Fibroblast of lung (primary cell): ENCODE measurements at places on chromosomes 11 and 22. TPM values are rescaled to one million over a fixed set of nuclear protein-coding genes. Genes with fewer than 3 reads are reported as not detected.

KRTAP5-8 gene
- total RNA-seq = not detected in 2 replicates

DNA sequence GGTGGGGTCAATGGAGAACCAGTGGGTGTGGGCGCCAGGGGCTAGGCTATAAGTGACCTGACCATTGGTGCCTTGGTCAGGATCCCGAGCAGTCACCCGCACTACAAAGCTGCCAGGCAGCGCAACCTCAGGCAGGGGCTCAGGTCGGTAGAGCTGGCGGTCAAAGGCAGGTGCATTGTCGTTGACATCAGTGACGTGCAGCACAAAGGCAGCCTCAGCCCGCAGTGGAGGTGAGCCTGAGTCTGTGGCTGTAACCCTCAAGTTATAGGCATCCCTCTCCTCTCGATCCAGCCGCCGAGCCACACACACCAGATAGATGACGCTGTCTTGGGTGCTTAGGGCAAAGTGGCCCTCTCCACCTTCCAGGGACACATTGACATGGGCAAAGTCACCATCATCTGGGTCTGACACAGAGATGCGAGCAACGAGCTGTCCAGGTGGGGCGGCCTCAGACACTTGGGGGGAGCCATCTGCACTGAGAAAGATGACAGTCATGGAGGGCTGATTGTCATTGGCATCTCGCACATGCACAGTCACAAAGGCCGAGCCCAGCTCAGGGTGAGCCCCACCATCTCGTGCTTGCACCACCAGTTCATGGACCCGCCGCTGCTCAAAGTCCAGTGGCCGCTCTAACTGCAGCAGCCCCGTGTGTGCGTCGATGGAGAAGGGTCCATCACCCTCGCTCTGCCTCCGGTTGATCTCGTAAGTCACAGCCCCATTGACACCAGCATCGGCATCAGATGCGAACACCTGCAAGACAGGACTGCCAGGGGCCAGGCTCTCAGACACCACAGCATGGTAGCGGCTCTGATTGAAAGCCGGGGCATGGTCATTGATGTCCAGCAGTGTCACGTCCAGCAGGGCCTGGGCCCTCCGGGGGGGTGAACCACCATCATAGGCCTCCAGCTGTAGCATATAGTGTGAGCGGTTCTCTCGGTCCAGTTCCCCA lies 15.3 kb downstream of the DCHS1 start:
- DNase-seq = no peak

CCDC89 gene
- total RNA-seq = 2.8 and 4.1 TPM in 2 replicates

APOA1 gene
- 0.26 TPM in 1 of 2 replicates, not detected in the other for total RNA-seq

LDHAL6A gene
- not detected in 2 replicates for total RNA-seq

GAL3ST3 gene
- total RNA-seq = under 0.01 TPM in 1 of 2 replicates, not detected in the other

DNA sequence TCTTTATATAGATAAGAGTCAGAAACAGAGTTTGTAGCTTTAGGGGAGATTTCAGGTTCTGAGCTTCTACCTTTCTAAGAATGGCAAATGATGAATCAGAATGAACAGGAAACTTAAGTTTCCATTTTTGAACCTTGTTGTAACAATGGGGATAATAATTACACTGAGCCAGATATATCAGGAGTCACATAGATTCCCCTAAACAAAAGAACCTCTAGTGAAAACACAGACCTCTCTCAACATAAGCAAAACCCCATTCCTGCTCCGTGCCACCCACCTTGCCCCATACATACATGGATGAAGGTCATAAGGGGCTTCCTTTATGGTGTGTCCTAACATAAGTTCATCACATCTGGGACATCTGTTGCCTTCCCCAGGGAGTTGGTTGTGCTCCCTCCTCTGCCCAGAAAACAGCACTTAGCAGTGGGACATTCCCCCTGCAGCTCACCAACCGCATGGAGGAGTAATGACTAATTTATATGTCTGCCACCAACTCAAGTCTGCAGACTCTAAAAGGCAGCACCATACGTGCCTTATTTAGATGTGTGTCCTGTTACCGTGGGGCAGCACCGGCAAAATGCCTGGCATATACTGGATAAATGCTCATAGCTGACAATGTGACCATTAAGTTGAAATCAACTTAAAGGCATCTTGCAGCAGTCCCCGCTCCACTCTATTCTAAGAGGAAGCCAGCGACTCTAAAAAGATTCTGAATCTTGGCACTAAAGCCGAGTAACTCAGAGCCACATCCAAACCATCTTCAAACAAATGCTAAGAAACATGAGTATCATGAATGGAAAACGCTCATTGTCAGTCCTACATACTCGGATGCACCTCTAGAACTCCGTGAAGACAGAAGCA lies 8.0 kb downstream of the JAML start:
- no peak for DNase-seq

DNA sequence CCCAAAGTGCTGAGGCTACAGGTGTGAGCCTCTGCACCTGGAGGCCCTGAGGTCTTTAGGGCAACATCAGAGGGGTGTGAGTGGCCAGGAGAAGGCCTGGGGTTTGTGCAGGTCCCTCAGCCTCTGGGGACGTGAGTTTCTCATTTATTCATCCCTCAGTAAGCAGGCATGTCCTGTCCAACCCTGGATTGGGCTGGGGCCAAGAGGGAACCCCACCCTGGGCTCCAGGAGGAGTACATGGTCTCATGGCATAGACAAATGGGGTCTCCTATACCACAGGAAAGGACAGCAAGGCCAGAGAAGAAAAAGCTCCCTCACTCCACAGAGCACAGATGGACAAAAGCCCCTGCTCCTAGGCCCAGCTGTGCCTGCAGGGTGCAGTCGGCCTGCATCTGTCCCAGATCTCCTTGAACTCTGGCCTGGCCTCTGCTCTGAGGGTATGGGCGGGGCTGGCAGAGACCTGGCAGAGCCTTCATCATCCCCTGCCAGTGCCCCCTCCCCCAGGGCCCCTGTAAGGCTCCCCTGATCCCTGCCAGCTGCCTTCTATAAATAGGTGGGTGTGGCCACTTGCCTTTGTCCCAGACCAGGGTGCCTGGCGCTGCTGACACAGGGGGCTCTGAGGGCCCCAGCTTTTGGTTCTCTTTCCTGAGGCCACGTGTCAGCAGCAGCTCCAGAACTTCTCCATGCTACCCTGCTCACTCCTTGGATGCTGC lies 34.6 kb downstream of the A4GALT start:
- DNase-seq = peak; percentile 73

- DNase-seq = no peak
Observed at GRCh38 chr11:77150836-77151235, 22.8 kb downstream of the MYO7A start.
